ENCODE measurements at places on chromosomes 7 and 10. TPM values are rescaled to one million over a fixed set of nuclear protein-coding genes. Genes with fewer than 3 reads are reported as not detected.
A peak's percentile ranks its signal among the peaks of the same experiment; 100 is the strongest.

WNT16 gene
- total RNA-seq, result 7.4 TPM

- no peaks in the 10 kb centered on the region for H3K27me3 ChIP-seq
- no peak overlapping the region for H3K27ac ChIP-seq
- H3K4me3 ChIP-seq, result no peak overlapping the region
- no peaks in the 10 kb centered on the region for H3K4me1 ChIP-seq
- H3K36me3 ChIP-seq, result no peaks in the 10 kb centered on the region
Measured at GRCh38 chr7:7953806-7954205, 14.8 kb upstream of the GLCCI1 start.

DNA sequence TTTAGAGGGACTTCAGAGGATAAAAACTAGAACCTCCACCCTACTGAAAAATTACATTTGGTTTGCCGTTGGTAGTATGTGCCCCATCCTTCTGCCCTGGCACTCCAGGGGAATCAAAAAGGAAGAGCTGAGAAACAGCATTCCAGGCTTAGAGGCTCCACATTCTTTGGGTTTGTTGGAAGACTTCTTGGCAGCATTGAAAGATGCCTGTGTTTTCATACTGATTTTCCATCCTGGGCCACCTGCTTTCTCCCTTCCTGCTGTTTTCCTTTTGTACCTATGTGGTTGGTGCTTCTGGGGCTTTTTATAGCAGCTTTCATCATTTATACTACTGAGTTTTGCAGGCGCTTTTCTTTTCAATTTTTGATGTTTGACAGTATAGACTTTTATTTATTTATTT, 61.7 kb downstream of the AUTS2 start:
- H3K4me1 ChIP-seq, result peaks cover 37% of the 10 kb centered on the region
- no peaks in the 10 kb centered on the region for H3K27me3 ChIP-seq
- H3K4me3 ChIP-seq, result no peak overlapping the region
- H3K36me3 ChIP-seq, result no peaks in the 10 kb centered on the region
- no peak overlapping the region for H3K27ac ChIP-seq

GRCh38 chr7:102317231-102318059, 30.8 kb downstream of the SH2B2 start:
- H3K27ac ChIP-seq, result no peak overlapping the region
- H3K4me3 ChIP-seq, result no peak overlapping the region
- H3K27me3 ChIP-seq, result no peaks in the 10 kb centered on the region

CCDC7 gene
- 22.8 TPM for total RNA-seq

CCL24 gene
- total RNA-seq, result not detected

DNA sequence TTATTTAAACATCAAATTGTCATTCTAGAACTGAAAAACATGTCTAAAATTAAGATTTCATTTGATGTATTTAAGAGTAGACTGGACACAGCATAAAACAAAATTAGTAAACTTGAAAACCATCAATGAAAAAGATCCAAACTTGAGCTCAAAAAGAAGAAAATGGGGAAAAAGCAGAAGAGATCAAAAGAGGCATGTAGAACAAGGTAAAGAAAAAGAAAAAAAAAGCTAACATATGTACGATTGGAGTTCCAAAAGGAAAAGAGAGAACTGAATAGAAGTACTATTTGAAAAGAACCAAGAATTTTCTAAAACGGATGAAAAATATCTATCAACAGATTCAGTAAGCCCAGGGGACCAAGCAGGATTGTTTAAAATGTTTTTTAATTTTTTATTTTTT, 3.6 kb downstream of the FBXL13 start:
- peaks cover 14% of the 10 kb centered on the region for H3K4me1 ChIP-seq
- no peak overlapping the region for H3K4me3 ChIP-seq
- H3K27me3 ChIP-seq, result no peaks in the 10 kb centered on the region

- DNase-seq, result no peak
- H3K4me3 ChIP-seq, result no peak overlapping the region
- H3K4me1 ChIP-seq, result no peaks in the 10 kb centered on the region
- H3K36me3 ChIP-seq, result no peaks in the 10 kb centered on the region
Measured at GRCh38 chr7:156614434-156615264, 25.9 kb upstream of the RNF32 start.

CCSER2 gene
- total RNA-seq, result 62.1 TPM

MRLN gene
- not detected for total RNA-seq

DNA sequence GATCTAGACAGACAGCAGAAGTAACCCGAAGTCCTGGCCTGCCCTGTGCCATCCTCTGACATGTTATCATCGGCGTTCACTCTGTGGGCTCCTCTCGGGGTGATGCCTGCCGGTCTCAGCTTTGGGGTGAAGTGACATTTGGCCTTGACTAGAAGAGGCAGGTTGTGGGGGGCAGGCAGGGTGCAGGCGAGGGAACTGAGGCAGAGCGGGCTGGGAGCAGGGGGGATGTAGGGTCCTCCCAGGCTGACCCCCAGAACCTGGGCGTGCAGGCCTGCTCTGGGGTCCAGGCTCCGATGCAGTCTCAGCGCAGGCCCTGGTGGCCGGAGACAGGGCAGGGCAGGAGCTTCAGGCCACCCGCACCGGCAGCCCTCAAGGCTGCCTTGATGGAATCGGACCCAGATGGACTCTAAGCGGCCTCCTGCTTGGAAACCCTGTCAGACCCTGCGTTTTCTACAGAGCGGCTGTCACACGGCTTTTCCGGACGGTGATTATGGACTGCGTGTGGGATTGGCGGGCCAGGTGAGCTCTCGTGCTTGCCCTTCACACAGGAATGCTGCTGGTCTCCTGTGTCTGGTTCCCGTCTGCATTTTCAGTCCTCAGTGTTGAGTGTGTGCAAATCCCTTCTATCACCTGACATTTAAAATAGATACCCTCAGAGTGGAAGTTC, 842 bp upstream of the JAKMIP3 start:
- no peaks in the 10 kb centered on the region for H3K36me3 ChIP-seq
- DNase-seq, result peak; percentile 91
- peak overlapping the region; percentile 42 for H3K4me3 ChIP-seq
- H3K4me1 ChIP-seq, result peaks cover 18% of the 10 kb centered on the region

GRCh38 chr7:69599286-69599954, 1.1 kb downstream of the AUTS2 start:
- H3K36me3 ChIP-seq, result no peaks in the 10 kb centered on the region
- no peaks in the 10 kb centered on the region for H3K27me3 ChIP-seq
- no peak for DNase-seq
- H3K27ac ChIP-seq, result peak overlapping the region; percentile 87
- H3K4me1 ChIP-seq, result peaks cover 30% of the 10 kb centered on the region

DNA sequence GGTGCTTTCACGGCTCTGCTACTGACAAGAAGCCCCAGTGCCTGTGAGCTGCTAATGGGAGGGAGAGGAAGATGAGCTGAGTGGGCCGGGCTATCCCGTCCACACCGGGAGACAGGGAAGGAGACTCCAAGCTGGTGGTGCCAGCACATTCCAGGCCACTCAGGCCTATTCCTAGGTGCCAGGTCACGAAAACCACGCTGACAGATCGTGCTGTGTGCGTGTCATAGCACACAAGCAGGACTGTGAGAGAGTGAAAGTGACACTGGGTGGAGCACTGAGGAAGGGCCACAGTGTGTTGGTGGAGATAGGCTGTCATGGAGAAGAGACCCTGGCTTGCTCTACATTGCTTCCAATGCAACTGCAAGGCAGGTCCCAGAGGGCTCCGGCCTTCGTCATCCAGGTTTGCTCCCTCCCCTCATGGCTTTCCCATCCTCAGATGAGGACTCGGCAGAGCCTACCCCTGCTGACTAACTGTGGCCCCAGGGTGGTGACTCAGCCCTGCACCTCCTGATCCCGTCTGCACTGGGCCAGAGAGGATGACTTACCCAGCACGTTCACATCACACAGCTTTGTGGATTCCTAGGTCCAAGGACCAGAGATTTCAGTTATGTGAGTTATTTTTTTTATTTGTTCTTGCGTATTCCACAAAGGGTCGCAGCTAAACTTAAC, 167.3 kb downstream of the EGFR start:
- H3K4me1 ChIP-seq, result peaks cover 12% of the 10 kb centered on the region
- H3K36me3 ChIP-seq, result peaks cover 14% of the 10 kb centered on the region
- no peaks in the 10 kb centered on the region for H3K27me3 ChIP-seq

DNA sequence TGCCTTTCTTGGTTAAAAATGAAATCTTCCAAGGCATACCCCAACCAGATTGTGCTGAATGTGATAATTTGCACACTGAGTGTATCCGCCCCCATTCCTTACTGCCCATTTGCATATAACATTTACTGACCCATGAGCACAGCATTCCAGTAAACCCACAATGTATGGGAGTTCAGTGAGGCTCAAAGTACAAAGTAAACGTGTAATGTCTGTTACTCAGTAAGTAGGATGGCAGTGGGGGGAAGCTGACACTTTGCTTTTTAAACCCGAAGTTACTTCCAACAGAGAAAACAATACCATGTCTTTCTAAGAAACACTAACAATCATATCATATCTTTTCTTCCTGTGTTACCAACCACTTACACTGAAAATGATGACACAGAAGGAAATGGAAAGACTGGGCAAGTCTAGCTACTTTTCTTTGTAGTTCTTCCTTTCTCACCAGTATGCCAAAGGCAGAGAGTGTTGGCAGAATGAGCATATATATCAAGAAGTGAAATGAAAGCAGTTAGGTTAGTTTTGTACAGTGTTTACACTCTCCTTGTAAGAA, 27.1 kb upstream of the SOSTDC1 start:
- no peak overlapping the region for H3K27ac ChIP-seq
- H3K36me3 ChIP-seq, result no peaks in the 10 kb centered on the region
- no peaks in the 10 kb centered on the region for H3K4me1 ChIP-seq
- H3K27me3 ChIP-seq, result no peaks in the 10 kb centered on the region

- peak overlapping the region; percentile 95 for H3K27ac ChIP-seq
- no peaks in the 10 kb centered on the region for H3K36me3 ChIP-seq
- DNase-seq, result no peak
- no peaks in the 10 kb centered on the region for H3K27me3 ChIP-seq
Measured at GRCh38 chr10:112950714-112951358, 789 bp downstream of the TCF7L2 start.

GRCh38 chr7:73701357-73701995, 18.0 kb downstream of the STX1A start:
- peaks cover 21% of the 10 kb centered on the region for H3K36me3 ChIP-seq
- H3K4me1 ChIP-seq, result peaks cover 31% of the 10 kb centered on the region
- no peaks in the 10 kb centered on the region for H3K27me3 ChIP-seq
- DNase-seq, result no peak

ADARB2 gene
- 3.4 TPM for total RNA-seq

DNA sequence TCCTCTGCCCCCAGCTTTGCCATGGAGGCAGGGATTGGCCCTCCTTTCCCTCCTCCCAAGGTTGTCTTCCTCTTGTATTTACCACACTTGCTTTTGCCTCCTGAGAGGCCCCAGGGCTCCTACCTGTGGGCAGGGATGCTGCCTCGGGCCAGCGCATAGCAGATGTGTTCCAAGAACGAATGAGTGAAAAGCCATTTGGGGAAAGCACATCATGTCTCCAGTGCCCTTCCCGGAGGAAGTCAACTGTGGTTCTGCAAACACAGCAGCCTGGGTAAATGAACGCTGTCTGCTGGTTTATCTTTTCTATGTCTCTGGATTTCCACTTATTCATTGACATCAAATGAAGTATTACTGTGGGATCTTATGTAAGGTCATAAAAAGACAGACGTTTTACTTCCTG, 161.7 kb downstream of the FANK1 start:
- DNase-seq, result peak; percentile 67
- H3K27me3 ChIP-seq, result no peaks in the 10 kb centered on the region
- peaks cover 36% of the 10 kb centered on the region for H3K4me1 ChIP-seq
- no peak overlapping the region for H3K27ac ChIP-seq

DNA sequence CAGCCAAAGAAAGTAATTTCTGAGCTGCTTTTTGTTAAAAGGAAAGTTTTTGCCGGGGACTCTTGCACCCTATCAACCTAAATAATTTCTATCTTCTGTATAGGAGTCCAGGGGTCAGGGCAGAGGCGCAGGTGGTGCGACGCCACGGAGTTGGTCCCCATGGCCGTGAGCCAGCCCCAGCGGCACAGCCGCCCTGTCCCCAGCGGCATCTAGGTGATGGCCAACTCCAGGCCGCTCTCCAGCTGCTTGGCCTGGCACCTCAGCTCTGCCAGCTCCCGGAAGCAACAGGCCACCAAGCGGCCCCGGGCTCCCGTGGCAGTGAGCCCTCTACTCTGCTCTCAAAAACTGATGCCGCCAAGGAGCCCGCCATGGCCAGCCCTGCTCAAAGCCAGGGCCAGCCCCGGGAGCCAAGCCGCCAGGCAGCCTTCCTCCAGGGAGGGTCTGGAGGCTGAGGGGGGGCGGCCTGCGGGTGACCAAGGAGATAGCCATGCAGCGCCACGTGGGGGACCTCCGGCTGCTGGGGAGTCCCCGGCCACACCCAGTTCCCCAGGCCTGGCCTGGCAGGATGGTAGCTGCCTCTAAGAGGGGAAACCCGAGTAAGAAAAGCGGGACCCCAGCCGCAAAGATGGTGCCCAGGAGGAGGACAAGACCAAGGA, 22.8 kb upstream of the LANCL2 start:
- H3K36me3 ChIP-seq, result no peaks in the 10 kb centered on the region
- H3K27ac ChIP-seq, result no peak overlapping the region
- no peak for DNase-seq
- H3K4me1 ChIP-seq, result no peaks in the 10 kb centered on the region
- H3K27me3 ChIP-seq, result no peaks in the 10 kb centered on the region

GRCh38 chr10:71250405-71250804, 38.0 kb downstream of the UNC5B start:
- no peak overlapping the region for H3K27ac ChIP-seq
- H3K36me3 ChIP-seq, result no peaks in the 10 kb centered on the region
- H3K27me3 ChIP-seq, result no peaks in the 10 kb centered on the region
- no peak overlapping the region for H3K4me3 ChIP-seq
- DNase-seq, result no peak
- H3K4me1 ChIP-seq, result peaks cover 65% of the 10 kb centered on the region

GRCh38 chr10:133072720-133073390, 14.9 kb upstream of the ADGRA1 start:
- DNase-seq, result no peak
- no peak overlapping the region for H3K27ac ChIP-seq
- H3K4me1 ChIP-seq, result no peaks in the 10 kb centered on the region
- H3K36me3 ChIP-seq, result no peaks in the 10 kb centered on the region
- no peak overlapping the region for H3K4me3 ChIP-seq

DNA sequence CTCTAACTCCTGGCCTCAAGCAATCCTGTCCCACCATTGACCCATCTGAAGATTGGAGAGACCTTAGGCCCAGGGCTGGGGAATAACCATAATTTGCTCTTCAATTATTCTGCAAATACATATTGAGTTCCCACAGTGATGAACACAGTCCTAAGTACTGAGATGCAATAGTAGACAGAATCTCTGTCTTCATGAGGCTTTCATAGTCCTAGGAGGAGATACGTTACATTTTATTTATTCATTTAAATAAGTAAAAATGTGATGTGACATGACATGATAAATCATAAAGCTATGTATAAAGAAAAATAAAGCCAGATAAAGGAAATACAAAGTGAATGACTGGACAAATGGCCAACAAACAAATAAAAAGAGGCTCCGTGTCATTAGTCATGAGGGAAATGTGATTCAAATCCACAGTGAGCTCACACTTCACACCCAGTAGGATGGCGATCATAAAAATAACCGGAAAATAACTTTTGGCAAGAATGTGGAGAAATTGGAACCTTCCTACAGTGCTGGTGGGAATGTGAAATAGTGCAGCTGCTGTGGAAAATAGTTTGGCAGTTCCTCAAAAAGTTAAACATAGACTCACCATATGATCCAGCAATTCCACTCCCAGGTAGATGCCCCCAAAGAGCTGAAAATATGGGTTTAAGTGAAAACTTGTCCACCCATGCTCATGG, 52.1 kb upstream of the JCAD start:
- no peak overlapping the region for H3K4me3 ChIP-seq
- no peaks in the 10 kb centered on the region for H3K4me1 ChIP-seq
- H3K36me3 ChIP-seq, result no peaks in the 10 kb centered on the region
- DNase-seq, result no peak
- no peaks in the 10 kb centered on the region for H3K27me3 ChIP-seq

SYT15B gene
- 17.9 TPM for total RNA-seq

All from vagina (tissue), 2 donors.